ENCODE measurements at places on chromosomes 12 and 14.

- DNase-seq, result peak; percentile 36
These were observed 693 bp downstream of the MAP3K9 start for GRCh38 chr14:70808416-70809224.

- DNase-seq, result no peak
These were observed 26.5 kb upstream of the POC1B start for GRCh38 chr12:89552376-89552775.

GRCh38 chr14:90548455-90548854 lies 151.6 kb downstream of the CALM1 start:
- DNase-seq, result no peak

DNA sequence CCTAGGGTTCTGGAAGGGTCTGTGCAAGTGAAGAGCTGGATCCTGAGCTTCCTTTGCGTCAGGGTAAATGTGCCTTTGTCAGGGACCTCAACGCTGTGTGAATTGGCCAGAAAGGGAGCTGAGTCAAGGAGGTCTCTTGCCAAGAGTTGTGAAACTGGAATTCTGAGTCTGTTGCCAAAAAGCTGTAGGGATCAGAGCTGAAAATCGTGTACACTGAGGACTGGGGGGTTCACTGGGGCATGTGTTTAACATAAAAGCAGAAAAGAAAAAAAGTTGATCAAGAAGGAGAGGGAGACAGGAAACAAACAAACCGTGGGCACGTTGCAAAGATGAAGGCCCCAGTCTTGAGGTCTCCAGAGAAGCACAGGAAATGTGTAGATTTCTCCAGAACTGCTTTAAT lies 1081.5 kb downstream of the VRK1 start:
- no peak for DNase-seq

All from T-helper 22 cell (primary cell).